ENCODE measurements at places on chromosomes 16 and 17.

GRCh38 chr16:79943736-79944135 is 343.2 kb upstream of the MAF start:
- DNase-seq, result no peak

GRCh38 chr16:54320697-54321340 is 34.2 kb upstream of the IRX3 start:
- no peak for DNase-seq

DNA sequence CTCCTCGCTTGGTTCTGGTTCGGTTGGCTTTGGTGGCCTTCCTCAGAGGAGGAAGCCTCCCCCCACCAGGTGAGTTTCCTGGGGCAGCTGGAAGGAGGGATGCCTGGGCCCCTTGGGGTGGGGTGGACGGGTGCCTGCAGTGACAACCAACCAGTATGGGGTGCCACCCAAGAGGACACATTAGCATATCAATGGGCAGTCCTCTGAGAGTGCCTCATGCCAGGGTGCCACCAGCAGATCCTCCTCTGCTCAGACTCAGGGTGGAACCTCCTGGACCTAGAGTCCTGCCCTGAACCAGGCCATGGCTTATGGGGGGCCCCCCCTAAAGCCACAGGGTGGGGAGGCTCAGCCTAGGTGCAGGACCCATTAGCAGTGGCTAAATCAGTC is 2.7 kb downstream of the PPP1R1B start:
- no peak for DNase-seq

GRCh38 chr16:73216932-73217331 is 169.0 kb upstream of the ZFHX3 start:
- DNase-seq, result no peak

GRCh38 chr17:82065193-82065637 is 389 bp downstream of the DUS1L start:
- no peak for DNase-seq

DNA sequence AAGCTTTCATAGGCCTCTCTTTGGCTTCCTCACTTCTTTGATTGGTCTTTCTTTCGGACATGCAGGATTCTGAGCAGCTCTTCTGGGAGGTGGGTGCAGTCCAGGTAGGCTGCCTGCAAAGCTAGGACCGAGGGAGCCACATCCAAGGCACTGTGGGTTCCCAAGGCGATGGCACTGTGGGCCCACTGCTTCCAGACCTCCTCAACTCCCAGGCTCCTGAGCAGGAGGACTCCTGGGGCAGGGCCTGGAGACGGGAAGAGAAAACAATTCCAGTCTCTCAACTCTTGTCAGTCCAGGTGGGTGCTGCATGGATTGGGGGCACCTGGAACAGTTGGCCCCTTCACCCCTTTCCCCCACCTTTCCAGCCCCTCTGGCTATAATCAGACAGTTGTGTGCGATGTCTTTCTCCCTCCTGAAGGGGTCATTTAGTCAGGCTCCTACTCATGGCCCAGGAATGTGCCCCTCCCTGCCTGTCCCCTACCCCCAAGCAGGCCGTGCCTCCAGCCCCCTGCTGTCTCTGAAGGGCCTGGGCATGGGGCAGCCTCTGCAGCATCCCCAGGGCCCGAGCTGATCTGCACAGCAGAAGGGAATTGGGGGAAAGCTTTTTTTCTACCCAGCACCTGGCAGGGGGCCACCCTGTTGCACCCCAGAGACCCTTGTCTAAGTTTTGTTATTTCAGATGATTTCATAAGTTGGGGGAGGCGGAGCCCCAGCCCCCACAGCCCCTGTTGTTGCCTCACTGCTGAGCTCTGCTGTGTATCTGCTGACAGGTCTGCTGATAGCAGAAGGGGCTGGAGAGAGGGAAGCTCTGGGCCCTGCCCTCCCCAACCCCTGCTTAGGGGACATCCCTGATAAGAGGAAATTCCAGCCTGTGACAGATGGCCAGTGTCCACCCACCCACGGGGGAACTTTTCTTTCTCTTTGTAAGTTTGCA is 330.3 kb downstream of the SEC14L1 start:
- no peak for DNase-seq

DNA sequence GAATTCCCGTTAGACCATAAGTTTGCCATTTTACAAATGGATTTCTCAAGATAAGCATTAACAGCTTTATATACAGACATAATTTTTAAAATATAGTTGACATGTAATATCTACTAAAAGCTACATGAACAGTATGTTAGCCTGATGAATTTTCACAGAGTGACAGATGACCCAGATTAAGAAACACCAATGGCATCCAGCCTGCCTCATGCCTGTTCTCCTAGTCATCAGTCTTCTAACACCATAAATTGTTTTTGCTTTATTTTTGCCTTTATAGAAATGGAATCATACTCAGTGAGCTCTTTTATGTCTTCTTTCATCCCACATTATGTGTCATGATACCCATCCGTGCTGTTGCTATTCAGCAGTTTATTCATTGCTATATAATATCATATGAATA is 80.0 kb downstream of the ATF7IP2 start:
- no peak for DNase-seq

DNA sequence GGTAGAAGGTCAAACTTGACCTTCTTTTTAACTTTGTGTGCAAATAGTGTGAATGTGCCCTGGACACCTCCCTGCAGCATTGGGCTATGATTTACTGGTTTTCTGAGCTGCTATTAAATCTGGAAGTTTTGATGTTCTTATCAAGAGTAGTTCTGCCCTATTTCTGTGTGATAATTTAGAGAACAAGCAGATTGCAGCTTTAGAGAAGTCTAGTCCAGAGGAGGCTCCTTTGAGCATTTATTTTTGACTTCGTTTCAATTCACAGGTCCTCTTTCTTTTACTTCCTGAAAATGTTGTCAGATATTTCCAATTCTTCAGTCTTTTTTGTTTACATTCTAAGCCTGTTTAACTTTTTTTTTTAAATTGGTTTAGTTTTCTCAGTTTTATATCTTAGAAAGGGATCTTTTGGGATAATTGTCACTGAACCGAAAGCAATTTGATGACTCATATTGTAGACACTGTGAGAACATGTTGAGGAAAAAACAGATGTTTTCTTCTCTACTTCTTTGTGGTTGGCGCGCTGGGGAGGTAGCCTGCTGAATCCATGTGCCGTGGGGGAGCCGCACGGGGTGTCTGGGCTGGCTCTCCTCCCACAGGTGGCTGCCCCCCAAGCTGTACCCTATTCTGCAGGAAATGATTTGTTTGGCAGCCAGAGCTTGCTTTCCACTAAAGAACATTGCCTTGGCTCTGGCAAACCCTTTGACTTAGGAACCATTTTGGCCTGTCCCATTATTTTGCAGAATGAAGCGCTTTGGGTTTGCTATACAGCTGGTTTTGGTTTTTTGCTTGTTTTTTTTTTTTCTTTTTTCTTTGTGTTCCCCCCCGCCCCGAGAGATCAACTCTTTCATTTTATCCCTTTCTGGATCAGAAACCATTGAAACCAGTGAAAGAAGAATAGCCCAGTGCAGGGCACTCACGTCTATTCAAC is 53.4 kb downstream of the MFSD11 start:
- peak; percentile 11 for DNase-seq

DNA sequence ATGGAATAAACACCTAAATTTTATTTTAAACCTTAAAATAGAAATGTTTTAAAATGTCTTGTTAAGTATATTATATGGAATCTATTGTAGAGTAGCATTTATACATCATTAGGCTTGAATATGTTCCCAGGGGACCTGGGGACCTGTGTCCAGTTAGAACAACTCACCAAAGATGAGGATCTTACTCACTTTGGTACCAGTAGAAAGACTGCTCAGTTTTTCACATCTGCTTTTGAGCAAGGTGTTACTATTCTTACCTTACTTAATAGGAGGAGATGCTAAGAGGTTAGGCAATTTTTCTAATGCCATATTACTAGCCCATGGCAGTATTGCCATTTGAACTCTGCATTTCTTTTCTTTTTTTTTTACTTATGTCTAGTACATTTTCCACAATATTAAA is 14.7 kb downstream of the STXBP4 start:
- DNase-seq, result no peak

DNA sequence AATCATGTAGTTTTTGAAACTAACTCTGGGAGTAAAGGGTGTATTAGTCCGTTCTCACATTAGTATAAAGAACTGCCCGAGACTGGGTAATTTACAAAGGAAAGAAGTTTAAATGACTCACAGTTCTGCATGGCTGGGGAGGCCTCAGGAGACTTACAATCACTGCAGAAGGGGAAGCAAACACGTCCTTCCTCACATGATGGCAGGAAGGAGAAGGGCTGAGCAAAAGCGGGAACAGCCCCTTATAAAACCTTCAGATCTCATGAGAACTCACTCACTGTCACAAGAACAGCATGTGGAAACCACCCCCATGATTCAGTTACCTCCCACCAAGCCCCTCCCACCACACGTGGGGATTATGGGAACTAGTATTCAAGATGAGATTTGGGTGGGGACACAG is 256.5 kb upstream of the TNRC6C start:
- DNase-seq, result no peak

- DNase-seq, result peak; percentile 14
These were observed 83.8 kb upstream of the CCL2 start for GRCh38 chr17:34171245-34171818.

DNA sequence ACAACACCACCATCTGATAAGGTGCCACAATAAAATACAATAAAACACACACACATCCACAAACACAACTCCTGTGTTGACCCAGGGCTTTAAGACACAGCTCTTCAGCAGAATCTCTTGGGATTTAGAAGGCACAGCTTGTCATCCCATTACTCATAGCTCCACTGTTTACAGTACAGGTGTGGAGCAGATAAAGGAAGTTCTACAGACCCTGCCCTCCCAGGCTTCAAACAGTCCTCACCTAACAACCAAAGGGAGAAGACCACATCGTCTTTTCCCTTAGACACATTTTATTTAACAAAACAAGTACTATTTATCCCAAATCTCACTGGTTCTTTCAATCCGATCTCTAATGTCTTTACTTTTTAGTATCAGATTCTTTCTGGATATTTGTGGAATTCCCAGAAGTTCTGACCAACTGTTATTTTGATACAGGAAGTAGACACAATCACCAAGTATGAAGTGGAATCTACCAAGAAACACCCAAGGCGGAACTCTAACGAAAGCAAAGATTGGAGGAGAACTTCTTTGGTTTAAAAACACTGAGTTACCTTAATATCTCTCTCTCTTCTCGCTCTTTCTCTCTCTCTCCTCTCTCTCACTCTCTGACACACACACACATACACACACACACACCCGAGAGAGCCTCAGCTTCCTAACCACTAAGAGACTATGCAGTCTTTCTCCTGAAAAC is 46.1 kb downstream of the CYTH1 start:
- DNase-seq, result no peak

GRCh38 chr17:44187131-44187899 is 543 bp downstream of the TMUB2 start:
- no peak for DNase-seq

DNA sequence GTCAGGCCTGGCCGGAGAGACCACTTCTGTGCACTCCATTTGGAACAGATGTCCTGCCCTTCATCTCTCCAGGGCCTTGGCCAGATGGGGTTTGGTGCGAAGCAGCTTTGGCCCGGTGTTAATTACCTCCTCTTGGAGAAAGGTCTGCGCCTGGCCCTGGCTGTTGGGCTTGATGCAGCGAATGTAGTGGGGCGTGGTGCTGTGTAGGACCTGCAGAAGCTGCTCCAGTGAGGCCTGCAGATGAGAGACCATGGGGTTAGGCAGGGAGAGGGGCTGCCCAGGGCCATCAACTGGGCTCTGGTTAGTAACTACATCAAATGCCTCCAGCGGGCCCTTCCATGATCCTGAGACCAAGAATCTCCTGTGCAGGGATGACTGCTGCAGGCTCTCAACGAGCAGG is 18.7 kb downstream of the ZNHIT3 start:
- DNase-seq, result no peak

DNA sequence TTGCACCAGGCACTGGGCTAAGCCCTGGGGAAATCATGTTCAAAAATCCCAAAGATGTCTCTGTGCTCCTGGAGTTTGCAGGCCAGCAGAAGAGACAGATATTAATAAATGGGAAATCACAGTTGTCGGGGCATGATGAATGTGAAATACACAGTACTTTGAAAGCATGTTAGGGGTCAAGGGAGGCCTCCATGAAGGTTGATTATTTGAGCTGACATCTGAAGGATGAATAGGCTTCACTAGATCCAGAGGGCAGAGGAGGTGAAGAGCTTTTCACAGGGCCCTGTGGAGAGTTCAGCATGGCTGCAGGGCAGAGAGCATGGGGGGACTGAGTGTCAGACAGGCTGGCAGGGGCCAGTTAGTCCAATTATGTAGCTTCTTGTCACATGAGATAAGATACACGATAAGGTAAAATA is 2.6 kb downstream of the ANKRD40CL start:
- no peak for DNase-seq

- no peak for DNase-seq
These were observed 9.5 kb upstream of the PCTP start for GRCh38 chr17:55741356-55741700.

- no peak for DNase-seq
These were observed 31.8 kb upstream of the ABCC3 start for GRCh38 chr17:50602836-50603235.

- peak; percentile 61 for DNase-seq
These were observed 47.6 kb downstream of the IL21R start for GRCh38 chr16:27449434-27450195.

DNA sequence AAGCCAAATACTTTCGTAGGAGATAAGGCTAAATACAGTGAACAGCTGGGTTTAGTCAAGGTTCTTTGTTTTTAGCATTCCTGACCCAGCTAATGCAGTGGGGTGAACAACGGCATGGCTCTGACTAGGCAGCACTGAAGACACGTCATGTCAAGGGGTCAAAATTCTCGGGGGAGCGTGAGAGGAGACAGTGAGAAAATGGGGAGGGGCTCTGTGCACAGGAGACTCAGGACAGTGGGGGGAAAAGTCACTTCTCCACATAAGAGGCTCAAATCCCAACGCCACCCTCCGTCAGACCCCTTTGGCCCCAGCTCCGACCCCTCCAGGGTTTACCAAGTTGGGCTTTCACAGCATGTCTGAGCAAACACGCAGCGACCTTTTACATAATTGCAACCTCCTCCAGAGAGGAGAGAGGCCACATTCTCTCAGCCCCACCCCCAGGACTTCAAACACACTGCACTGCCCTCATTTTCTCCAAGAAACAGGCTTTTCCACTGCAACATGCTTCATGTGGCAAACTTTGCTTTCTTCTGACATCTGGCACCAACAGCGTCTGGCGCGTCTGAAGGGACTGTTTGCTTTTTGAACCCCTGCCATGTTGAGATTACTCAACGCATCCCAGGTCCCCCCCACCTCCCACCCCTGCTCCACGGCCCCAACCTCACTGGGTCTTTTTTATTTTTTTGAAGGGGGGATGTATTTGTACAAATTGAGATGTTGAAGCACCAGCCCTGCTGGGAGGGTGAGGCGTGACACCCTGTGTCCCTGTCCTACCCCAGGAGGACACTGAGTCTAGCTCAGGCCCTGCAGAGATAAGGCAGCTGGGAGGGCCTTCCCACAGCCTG is 30.0 kb downstream of the AXIN2 start:
- DNase-seq, result no peak

- DNase-seq, result peak; percentile 91
These were observed at the start of gene SPAG5 for GRCh38 chr17:28598799-28599310. SPAG5 (minus strand) TSS chr17:28599025; CDS start chr17:28598946, 79 bp downstream.

GRCh38 chr17:77089124-77089490 is 51.7 kb upstream of the SEC14L1 start:
- DNase-seq, result no peak

GRCh38 chr17:7852919-7853690 is 1.8 kb upstream of the TMEM88 start:
- DNase-seq, result no peak
